ENCODE measurements at places on chromosomes 4 and X.

DNA sequence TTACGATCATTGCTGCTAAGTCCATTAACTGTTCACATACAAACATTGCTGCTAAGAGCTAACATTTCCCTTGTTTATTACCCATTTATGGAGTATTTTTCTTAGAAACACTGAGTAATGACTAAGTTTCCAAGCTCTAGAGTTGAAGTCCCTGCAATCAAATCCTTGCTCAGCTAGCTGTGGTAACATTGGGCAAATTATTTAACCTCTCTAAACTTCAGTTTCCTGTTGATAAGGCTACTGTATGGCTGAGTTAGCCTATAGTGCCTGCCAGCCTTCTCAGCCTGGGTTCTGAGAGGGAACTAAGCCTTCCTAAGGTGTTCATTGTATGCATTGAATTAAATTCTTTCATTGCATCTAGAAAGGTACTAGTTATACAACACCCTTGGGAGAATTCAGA, 15.2 kb upstream of the SCOC start:
- ATAC-seq = no peak

GRCh38 chrX:3244955-3245354, 101.5 kb downstream of the MXRA5 start:
- no peak for ATAC-seq

DNA sequence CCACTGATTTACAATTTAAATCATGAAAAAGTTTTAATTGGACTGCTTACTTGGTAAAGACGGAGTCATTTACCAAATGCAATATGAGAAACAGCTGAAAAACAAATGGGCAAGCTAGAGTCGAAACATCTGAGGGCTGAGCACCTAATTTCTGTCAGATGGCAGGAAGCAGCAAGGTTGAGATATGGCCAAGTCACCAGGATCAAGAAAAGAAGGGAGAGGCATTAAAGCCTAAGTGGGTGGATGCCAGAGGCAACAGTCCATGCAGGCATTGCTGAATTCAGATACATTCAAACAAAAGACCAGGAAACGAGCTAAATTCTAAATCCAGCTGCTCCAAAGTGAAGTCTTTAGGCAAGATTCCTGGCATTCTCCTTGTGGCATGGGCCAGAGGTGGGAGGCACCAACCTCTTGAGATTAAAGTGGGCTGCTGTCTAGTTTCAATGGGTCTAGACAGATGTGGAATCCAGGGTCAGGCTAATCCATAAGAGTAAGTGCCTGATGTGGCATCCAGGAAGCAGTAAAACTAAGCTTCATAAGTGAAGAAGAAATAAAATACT, 8.0 kb upstream of the ARSJ start:
- ATAC-seq = no peak

GRCh38 chr4:47533689-47534347, 48.7 kb downstream of the ATP10D start:
- no peak for ATAC-seq

- ATAC-seq = no peak
Measured at GRCh38 chr4:73988061-73988460, at the start of gene PPBP. TSS of gene PPBP (minus strand) at chr4:73988190. CDS start at chr4:73988103, 87 bp downstream.

- no peak for ATAC-seq
Measured at GRCh38 chr4:96887857-96888256, 1048.0 kb downstream of the PDHA2 start.

DNA sequence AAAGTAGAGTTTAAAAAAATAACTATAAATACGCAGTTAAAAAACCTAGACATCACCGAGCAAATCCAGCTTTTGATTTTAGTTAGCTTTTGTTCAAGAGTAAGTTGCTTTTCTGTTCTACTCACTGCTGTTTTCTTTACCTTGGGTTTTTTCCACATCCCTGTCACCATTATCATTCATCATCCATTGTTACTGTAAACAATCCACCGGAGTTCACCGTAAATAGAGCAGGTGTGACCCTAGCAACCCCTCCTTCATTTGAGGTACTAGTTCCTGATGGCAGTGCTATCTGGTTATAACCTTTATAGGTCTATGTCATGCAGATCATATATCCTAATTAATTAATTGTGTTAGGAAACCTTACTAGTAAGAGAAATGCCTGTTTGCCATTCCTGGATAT, 43.0 kb upstream of the TEX13D start:
- no peak for ATAC-seq

- ATAC-seq = no peak
Measured at GRCh38 chr4:99637174-99637573, 20.5 kb downstream of the C4orf54 start.

- ATAC-seq = no peak
Measured at GRCh38 chr4:156298230-156298629, 344.6 kb upstream of the CTSO start.

DNA sequence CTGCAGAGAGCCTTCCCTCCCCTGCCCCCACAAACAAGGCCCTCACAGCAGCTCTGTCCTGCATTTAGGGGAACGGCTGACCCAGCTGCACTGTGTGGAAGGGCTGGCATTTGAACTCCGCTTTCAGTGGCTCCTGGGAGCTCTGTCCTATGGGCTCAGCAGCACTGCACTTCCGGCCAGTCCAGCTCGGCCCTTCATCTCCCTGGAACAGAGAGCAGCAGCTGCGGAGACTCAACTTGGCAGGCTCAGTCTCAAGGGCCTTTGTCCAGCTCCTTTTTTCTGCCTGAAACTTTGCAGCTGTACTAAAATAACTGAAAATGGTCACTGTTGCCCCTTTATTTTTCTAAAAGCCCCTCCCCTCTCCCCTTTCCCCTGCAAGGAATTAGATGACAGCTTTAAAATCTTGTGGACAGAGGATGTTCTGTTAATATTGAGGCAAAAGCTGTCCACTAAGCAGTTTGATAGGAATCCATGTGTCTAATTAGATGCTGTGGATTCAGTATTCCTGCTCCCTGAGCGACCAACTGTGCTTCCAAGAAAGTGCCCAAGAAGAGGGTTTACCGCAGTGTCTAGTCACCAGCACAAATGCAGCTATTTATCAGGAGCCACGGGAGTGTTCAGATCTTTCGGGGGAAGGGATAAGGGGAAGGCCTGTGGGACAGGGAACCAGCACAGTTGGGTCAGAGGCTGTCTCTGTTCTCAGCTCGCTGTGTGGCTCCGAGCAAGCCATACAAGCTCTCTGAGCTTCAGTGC, 133.1 kb downstream of the AFAP1 start:
- no peak for ATAC-seq

GRCh38 chr4:27000820-27001219, 140.2 kb downstream of the STIM2 start:
- ATAC-seq = peak; percentile 72

GRCh38 chr4:143336781-143337599, at the start of gene GAB1:
TSS of gene GAB1 (plus strand) at chr4:143336876. CDS start at chr4:143337189, 313 bp downstream.
- ATAC-seq = peak; percentile 86

DNA sequence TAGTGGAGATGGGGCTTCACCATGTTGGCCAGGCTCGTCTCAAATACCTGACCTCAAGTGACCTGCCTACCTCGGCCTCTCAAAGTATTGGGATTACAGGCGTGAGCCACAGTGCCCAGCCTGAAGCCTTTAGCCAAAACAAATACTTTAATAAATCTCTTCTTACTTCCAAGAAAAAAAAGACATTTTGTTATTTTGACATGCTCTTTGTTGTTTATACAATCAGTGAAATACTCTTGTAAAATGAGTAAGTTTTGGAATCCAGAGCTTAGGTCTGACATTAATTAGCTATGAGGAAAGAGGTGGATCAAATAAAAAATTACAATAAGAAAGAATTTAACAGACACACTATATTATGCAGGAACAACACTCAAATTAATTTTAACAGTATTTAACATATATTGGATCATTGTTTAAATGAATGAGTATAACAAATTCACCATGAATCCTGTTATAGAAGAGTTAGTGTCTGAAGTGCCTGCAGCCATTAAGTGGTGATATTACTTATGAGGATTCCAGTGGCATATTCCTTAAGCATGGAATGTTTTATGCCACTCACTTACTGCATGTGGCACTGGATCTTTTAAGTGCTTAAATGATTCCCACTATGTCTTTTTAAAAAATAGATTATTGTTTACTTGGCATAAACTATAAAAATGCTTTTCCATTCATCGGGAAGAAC, 260.1 kb upstream of the GIMD1 start:
- ATAC-seq = no peak

DNA sequence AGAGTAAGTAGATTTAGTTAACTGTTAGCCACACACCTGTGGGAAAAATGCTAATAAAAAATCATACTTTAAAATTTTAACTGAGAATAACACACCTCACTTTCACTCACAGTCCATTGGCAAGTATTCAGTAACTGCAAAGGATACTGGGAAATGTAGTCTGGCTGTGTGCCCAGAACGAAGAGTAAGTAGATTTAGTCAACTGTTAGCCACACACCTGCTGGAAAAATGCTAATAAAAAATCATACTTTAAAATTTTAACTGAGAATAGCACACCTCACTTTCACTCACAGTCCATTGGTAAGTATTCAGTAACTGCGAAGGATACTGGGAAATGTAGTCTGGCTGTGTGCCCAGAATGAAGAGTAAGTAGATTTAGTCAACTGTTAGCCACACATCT, 178.4 kb upstream of the NWD2 start:
- ATAC-seq = no peak

DNA sequence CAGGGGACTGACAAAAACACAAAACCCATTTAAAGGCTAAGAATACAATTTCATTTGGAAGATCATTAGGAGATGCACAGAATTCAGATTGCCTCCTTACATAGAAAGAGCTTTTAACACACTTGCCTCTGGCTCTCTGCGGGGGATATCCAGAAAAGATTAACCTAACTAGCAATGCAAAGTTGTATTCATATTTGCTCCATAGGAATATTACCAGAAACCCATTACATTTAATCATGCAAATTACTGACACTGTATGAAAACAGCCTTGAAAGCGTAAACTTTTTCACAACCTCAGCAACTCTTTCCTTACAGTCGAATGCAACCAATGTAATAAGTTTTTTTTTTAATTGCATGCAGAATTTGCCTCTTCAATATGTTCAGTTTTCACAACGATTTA, 1087.3 kb upstream of the PRKX start:
- ATAC-seq = no peak

DNA sequence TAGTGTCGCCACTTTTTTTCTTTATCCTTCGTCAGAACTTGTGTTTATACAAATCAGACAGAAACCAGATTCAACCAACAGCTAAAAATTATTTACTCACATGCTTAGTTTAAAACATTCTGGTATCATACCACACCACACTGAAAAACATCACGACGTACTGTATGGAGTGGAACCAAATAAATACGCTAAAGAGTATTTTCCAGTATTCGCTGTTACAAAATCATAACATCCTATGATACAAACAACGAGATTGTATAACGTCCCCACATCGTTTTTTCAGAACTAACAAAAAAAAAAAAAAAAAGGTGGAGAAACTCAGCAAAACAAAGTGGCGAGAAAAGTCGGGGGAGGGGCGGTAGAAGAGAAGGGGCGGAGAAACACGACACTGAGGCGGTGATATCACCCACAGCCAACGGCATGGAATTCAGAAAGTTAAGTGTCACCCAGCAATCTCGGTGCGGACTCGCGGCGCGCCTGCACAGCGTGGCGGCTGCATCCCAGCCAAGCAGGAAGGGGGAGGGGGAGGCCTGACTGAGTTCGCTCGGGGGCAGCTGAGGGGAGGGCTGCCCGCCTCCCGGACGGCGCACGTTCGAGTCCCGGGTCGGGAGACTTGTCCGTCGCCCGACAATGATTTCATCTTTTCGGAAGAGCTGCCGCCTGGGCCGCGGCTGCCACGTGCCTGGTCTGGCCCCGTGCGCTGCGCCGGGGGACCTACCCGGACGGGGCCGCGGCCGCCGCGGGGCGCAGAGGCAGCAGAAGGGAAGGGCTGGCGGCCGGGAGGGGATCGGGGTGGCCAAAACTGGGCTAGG, 920 bp downstream of the SETD7 start:
- peak; percentile 78 for ATAC-seq

DNA sequence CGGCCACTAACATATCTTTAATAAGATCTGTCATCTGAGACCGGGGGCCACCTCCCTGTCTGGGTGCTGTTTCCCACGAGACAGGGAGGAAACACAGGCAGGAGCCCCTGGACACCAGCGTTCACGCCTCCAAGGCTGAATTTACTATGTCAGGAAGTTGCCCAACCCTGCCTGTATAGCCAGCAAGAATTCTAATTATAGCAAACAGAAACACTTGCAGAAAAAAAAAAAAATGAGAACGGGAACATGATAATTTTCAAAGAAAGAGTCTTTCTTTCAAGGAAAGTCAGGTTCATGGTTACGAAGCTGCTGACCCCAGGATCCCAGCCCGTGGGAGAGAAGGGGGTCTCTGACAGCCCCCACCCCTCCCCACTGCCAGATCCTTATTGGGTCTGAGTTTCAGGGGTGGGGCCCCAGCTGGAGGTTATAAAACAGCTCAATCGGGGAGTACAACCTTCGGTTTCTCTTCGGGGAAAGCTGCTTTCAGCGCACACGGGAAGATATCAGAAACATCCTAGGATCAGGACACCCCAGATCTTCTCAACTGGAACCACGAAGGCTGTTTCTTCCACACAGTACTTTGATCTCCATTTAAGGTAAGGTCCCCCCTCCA, at the start of gene IL3RA:
IL3RA (plus strand) TSS at position 455 of the 613 bp plus-strand sequence. CDS start 4,981 bp downstream, outside the sequence.
- ATAC-seq = peak; percentile 53

GRCh38 chrX:136210243-136210642, 41.0 kb downstream of the MAP7D3 start:
- ATAC-seq = peak; percentile 84

GRCh38 chr4:6221301-6221850, 21.0 kb upstream of the JAKMIP1 start:
- ATAC-seq = no peak

GRCh38 chrX:139930916-139931645, 1.8 kb downstream of the ATP11C start:
- no peak for ATAC-seq

- ATAC-seq = no peak
Measured at GRCh38 chr4:7571701-7572100, 137.0 kb upstream of the PSAPL1 start.

DNA sequence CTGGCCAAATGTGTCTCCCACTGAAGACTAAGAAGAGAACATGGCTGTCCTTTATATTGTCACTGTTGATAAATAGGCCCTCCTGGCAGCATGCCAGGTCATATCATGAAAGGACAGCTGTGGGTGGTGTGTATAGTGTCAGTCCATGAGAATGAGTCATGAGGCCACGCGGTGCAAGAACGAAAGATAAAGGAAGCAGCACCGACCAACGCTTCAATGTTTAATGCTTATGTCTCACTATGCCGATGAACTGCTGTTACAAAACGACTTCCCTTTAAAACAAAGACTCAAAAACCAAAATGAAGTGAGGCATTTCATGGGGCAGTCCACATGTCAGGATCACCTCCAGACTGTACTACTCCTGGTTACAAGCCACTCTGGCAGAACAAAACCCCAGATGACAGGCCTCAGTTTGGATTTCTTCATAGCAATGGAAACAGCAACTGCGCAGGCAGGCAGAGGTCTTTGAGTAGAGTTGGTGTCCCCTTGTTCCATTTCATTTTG, 5.2 kb upstream of the TCEANC start:
- ATAC-seq = peak; percentile 43

- no peak for ATAC-seq
Measured at GRCh38 chr4:36209941-36210649, 34.2 kb downstream of the ARAP2 start.

Measured in stimulated activated memory B cell treated with anti-CD40 and anti-IgM and Interleukin-4, amounts not matched to agents 10 μg/mL and 1 μg/mL and 100 μg/mL, for 72 hours (primary cell).